Stimulated activated CD8-positive, alpha-beta memory T cell treated with anti-CD3 and anti-CD28 coated beads, Interleukin-15, amount 100 ng/mL, for 48 hours (primary cell): ENCODE measurements at places on chromosomes 7 and 10.

DNA sequence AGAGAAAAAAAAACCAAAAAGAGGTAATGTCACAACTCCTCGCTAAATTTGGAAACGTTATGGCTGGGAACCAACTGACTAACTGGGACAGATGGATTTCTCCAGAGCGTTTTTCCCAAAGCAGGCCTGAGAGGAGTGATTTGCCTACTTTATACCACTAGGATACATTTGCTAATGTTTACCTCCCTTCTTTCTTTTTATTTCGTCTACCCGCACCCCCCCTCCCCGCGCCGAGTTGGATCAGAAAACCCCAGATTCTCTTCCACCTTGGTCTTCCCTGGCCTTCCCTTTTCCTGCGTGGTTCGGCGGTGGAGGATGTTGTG, 7.2 kb downstream of the CPA2 start:
- DNase-seq, result no peak

DNA sequence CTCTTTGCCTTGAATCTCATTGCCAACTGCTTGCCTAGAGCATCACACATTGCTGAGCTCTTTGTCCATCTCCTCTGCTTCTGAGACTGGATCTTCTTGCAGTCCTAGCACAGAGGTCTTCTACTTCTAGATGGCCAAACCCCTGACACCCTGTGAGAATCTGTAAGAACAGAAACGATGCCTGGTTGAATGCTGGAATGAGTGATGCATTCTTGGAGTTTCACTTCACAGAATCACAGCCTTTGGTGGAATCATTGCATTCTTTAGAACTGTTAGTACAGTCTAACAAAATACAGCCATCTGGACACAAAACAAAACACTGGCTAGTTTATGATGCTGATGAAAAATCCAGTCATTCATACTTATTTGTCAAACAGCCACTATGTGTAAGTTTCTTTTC, 141.7 kb upstream of the ITGB1 start:
- DNase-seq, result no peak

GRCh38 chr7:26987338-26987737, 108.5 kb downstream of the HOXA1 start:
- DNase-seq, result no peak

- no peak for DNase-seq
Measured at GRCh38 chr7:16984375-16984774, 102.6 kb upstream of the AGR3 start.

DNA sequence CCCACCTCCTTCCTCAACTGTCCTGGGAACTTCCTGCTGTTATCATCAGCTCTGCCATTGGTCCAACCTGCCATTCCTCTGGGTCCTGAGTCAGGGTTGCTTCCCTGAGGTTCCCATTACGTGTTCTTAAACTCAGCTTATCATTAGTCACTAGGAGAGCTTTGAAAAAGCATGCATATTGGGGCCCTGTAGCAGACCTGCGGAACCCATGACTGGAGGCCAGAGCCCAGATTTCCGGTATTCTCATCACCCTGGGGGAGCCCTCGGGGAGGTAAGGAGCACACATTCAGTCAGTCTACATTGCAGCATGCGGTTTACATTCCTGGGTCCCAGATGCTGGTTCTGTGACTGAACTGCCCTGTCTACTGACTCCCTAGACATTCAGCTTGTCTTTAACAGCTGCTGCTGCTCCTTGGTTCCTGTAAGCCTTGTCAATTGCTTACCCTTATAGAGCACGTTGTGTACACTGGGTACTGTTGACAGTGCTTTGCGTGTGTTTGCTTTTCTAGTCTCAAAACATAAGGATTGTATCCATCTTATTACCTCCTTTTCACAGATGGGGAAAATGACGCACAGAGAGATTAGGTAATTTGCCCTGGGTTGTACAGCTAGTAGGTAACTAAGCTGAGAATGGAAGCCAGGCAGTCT, 12.8 kb downstream of the CDHR3 start:
- DNase-seq, result no peak

GRCh38 chr7:111394891-111395290, 167.4 kb downstream of the IMMP2L start:
- DNase-seq, result no peak
